ENCODE measurements at places on chromosomes 2 and 18.

GRCh38 chr2:63861220-63861822 is 19.6 kb downstream of the UGP2 start:
- DNase-seq, result peak; percentile 27

DNA sequence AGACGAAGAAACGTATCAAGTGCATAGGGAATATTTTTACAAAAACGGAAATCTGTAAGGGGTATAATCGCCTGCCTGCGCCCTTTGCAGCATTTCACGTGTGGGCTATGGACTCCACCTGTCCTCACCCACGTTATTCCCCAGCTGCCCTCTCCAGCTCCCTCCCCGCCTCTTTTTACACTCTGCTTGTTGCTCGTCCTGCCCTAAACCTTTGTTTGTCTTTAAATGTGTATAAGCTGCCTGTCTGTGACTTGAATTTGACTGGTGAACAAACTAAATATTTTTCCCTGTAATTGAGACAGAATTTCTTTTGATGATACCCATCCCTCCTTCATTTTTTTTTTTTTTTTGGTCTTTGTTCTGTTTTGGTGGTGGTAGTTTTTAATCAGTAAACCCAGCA is 169.4 kb upstream of the SIX3 start:
- no peak for DNase-seq

- no peak for DNase-seq
Measured at GRCh38 chr2:103734911-103735310, 973.1 kb downstream of the TMEM182 start.

DNA sequence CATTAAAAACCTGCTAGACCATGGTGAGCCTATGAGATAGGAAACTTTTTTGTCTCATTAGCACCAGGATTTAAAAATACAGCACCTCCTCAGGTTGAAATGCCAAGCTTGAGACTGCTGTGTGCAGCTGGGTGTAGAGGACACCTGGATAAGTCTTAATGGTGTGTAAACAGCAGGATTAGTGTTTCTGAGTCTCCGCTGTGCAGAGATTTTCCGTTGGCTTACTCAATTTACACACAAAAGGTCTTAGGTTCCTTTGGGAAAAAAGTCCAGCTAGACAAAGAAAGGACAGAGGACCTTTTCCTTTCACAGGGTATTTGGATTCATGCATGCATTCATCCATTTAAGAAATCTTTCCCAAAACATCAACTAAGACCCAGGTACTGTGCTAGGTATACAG is 168.1 kb downstream of the NRXN1 start:
- DNase-seq, result no peak

All from stimulated activated CD4-positive, alpha-beta T cell treated with anti-CD3 and anti-CD28 coated beads, Interleukin-15, amount 100 ng/mL, for 1 hour (primary cell).